Neural progenitor cell (in vitro differentiated cells): ENCODE measurements at places on chromosomes 1 and 21.

DNA sequence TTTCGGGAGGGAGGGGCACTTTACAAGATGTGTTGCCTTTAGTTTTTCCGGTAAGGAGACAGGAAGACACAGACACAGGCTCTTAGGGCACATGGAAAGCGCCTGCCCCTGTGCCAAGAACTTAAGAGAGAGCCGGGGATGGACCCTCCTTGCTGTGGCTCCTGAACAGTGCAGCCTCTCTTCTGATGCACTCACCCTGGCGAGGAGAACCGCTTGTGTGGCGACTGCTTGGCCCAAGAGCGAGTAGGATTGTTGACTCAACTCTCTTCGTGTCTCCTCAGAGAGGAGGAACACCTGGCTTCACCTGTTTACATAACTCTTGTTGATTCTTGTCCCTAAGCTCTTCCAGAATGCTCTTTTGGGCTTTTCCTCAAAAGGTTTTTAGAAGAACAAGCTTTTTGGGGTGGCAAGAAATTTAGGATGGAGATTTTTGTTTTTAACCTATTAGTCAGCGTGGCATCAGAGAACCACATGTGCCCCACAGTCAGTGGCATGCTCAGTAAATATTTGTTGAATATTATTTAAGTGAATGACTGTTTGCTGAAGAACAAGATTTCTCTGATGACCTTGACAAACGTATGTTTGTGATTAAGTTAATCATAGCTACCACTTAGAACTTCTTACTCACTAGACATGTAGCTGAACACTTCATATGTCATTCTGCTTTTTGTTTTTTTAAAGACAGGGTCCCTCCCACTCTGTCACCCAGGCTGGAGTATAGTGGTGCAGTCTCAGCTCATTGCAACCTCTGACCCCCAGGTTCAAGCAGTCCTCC, 60.6 kb downstream of the NFIA start:
- DNase-seq: no peak

DNA sequence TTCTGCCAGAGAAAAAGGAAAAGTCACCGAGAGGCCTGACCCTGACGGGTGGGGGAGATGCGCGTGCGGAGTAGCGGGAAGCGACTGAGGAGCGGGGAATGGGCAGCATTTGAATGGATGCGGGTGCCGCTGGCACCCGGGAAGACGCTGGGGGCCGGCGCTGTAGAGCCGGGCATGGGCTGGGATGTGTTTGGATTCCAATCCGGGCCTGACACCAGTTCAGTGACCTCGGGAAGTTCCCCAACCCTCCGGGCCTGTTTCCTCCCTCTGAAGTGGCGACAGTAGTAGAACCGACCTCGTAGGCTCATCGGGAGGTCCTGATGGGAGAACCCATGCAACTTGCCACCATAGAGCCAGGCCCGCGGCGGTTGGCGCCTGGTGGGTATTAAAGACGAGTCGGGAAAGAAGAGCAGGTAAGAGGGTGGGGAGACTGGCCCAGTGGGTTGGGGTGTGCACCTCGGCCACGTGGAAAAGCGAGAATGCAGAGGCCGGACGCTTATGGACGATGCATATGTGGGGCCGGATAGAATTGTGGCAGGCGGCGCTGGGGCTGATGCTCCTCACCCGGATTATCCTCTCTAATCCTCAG, 642 bp upstream of the SLC16A1 start:
- peak; percentile 44 for DNase-seq

DNA sequence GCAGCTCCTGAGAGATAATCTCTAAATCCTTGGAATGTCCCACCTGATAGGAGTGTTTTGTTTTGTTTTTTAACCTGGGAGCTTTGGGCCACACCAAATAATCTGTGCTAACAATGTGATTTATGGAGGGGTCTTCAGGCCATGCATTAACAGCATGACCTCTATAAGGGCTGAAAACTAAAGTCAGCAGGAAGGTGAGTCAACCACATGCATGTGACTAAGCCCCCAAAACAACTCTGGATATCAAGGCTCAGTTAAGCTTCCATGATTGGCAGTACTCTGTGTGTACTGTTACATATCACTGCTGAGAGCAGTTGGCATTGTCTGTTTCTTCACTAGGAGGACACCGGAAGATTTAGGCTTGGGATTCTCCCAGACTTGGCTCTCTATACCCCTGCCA, 10.7 kb downstream of the AUNIP start:
- no peak for DNase-seq

DNA sequence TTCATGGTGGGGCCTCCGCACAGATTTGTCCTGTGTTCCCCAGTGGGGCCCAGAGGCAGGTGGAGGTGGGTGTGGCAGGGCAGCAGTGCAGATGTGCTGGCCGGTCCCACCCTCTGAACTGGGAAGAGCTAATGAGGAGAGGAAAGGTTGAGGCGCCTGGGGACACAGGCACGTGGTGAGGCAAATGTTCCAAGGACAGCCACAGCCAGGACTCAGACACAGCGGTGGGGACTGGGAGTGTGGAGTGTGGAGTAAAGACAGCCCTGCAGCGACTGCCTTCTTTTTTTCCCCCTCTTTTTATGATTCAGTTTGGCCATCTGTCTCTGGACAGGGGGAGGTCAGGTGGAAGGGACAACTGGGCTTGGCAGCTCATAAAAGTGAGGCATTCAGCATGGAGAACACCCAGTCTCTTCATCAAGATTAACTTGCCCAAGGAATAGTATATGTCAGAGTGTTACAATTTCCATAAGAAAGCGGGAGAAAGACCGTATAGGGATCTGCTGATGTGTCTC, 104.2 kb upstream of the GCLM start:
- DNase-seq: no peak

DNA sequence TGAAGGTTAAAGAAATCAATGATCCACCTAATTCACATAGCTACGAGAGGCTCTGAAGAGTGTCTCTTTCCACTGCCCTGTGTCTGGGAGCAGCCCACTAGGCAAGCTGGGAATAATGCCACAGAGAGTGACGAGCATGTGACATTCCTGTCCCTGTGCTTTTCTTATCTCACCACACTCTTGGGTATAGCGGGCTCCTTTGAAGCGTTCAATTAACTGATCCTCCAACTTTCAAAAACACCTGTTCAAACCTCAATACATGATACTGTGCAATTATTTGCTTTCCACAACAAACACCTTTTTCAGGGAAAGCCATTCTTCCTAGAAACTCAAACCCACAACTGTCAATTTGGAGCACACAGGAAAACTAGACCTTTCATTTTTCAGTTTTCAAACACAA, 43.4 kb downstream of the PLPP3 start:
- DNase-seq: no peak

DNA sequence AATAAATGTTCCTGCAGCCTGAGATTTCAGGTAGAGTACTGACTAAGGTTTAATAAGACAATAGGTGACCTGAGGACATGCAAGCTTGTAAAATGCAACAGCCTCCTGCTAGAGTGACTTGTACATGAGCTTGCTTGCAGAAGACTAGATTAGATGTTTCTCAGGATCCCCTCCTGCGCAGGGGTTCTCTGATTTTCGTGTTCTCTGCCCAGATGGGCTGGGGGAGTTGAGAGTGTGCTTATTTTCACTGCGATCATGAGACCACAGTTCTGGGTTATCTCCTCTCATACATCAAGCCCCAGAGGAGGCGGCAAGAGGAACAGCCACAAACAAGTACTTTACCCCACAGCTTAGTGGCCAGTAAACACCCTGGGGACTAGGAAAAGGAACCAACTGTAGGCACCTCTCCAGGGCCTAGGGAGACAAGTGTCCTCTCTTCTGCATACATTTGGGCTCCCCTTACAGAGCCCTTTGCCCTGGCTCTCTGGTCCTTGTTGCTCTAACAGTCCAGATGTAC, 8.0 kb downstream of the TMEM81 start:
- no peak for DNase-seq

GRCh38 chr1:225525377-225525776, 97.5 kb upstream of the LBR start:
- DNase-seq: no peak

DNA sequence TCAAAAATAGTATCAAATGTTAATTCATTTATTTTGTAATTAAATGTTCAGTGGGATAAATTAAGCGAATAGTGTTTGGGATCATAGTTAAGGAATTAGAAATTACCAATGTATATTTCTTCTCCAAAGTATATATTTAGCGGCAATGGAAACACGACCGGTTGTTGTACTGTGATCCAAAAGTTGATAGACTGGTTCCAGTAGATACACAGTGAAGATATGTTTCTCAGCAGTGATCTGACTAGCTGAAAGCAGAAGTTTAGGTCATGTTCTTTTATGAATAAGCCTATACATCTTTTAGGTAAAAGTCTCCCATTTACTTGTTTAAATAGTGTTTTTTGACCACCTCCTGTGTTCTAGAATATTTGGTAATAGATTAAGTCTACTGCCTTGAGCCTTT, 8.8 kb downstream of the USP16 start:
- no peak for DNase-seq

GRCh38 chr1:152048416-152049009, 11.7 kb upstream of the S100A11 start:
- DNase-seq: peak; percentile 18

GRCh38 chr1:84972377-84972987, 24.4 kb downstream of the MCOLN2 start:
- DNase-seq: no peak

DNA sequence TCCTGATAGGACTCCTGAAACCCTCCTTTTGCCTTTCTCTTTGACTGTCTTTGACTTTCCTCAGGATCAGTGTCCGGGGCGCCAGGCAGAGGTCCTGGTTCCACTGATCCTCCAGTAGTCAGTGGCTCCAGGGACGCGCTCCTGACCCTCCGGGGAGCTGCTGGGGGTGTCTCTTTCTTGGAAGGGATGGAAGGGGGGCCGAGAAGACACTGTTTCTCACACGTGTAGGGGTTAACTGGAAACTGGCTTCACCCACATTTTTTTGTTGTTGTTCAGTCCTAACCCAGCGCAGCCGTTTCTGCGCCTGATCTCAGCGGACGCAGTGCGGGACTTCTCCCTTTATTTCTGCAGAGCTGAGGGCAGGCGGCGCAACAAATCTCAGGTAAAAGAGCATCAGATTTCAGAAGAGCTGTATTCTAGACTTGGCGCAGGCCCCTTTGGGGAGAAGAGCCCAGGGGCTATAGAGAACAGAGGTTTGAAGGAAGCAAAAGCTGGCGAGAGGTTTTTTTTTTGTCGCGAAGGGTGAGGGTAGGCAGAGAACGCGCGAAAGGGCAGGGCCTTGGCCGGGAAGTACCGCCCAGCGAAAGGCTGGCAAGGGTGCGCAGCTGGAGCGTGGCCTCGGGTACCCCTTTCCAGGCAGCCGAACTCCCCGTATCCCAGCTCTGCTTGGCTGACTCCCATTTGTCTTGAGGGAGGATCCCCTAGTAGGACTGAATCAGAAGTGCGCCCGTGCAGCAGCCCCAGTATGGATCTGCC, 4.3 kb upstream of the LHX9 start:
- peak; percentile 44 for DNase-seq

- no peak for DNase-seq
Observed at GRCh38 chr1:5220821-5221220, 566.4 kb downstream of the AJAP1 start.

- no peak for DNase-seq
Observed at GRCh38 chr21:39467746-39468145, 16.0 kb downstream of the SH3BGR start.

GRCh38 chr1:205267306-205267902, 39.7 kb downstream of the TMCC2 start:
- DNase-seq: no peak

DNA sequence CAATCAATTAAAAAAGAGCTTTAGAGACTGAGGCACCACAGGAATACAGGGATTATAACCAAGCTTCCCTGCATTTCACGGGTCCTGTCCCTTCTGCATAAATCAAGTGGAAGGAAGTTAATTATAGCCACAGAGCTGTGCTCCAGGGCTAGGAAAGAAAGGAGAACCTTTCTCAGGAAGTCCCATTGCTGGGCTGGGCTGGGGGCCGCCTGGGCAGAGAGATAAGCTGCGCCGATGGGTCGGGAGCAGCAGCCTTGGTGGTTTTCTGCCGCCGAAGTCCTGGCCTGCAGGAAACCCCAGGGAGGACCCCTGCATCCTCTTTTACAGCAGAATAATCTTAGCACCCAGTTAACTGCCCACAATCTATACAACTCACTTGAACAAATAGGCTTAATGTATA, 12.6 kb upstream of the CD34 start:
- peak; percentile 52 for DNase-seq

DNA sequence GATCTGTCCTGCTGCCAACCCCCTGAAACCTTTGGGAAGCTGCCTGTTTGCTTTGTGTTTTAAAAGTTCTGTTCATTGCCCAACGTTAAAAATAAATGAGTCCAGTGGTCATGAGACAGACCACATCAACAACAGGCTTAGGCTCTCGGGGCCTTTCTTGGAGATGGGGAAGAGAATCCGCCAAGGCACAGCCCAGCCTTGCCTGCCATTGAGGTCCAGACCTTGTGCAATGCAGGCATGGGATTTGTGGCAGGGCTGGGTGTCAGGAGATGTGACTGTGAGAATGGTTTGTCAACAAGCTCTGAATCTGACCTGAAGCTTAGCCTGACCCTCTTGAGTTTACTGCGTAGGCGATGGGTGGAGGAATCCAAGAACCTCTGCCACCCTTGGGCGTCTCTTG, 4.2 kb downstream of the SPSB1 start:
- no peak for DNase-seq

GRCh38 chr21:14046401-14046800, 164.4 kb downstream of the LIPI start:
- no peak for DNase-seq

- DNase-seq: no peak
Observed at GRCh38 chr1:17535300-17535936, 4.1 kb upstream of the ARHGEF10L start.

GRCh38 chr1:223645903-223646302, 19.6 kb downstream of the CAPN8 start:
- DNase-seq: no peak

DNA sequence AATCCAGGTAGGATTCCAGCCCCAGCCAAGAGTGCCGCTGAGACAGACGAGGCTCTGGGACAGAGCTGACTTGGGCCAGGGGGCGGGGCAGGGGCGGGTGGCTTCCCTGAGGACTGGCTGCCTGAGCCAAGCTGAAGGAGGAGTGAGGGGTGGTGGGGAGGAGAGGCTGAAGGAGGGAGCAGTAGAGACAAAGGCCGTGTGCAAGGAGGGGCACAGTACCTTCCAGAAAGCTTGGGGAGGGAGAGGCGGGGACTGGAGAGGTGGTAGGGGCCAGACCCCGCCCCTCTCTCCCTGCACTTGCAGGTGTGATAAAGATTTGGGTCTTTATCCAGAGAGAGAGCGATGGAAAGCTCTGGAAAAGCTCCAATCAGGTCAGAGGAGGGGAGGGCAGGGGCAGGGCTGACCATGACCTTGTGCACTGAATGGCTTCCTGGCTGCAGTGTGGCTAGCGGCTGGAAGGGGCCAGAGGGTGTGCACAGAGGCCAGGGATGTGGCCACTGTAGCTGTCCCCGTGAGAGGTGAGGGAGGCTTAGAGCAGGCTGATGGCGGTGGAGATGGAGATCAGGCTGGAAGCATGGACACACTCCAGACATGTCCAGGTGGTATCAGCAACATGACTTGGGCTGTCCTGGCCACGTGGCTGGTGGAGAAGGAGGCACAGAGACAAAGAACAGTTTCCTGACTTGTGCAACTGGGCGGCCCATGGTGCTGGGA, 6.7 kb upstream of the EPHA8 start:
- peak; percentile 67 for DNase-seq

GRCh38 chr1:4654764-4655673, 610 bp downstream of the AJAP1 start:
- DNase-seq: peak; percentile 85

GRCh38 chr1:31617916-31618746, 642 bp downstream of the HCRTR1 start:
- peak; percentile 90 for DNase-seq
